Brain microvascular endothelial cell (primary cell): ENCODE measurements at places on chromosomes 4 and X.

DNA sequence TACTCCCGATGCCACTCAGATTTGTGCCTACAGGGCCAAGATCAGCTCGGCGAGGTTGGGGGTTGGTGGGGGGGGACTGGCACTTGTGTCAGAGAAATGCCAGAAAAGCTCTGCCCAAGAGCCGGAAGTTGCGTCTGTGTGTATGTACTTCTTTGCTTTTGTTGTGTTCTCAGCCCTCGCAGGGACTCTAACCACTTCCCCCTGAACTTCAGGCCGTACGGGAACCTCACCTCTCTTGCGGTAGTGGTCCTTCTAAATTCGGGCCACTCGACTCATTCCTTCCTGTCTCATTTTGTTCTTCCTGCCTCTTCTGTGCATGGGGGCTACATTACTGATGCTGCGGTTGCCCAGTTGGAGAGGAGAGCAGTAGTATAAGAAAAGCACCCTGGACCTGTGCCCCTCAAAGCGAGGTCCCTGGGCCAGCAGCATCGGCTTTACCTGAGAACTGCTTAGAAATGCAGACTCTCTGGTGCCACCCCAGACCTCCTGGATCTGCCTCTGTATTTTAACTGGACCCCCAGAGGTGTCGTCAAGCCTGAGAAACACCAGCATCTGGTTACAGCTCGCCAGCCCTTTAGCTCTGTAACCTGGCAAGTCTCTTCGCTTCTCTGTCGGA, 146.3 kb upstream of the RPS6KA3 start:
- DNase-seq, result no peak

- DNase-seq, result no peak
These were observed 424.3 kb downstream of the GRXCR1 start for GRCh38 chr4:43316813-43317212.

GRCh38 chrX:11416600-11416999, 123.4 kb downstream of the AMELX start:
- no peak for DNase-seq

DNA sequence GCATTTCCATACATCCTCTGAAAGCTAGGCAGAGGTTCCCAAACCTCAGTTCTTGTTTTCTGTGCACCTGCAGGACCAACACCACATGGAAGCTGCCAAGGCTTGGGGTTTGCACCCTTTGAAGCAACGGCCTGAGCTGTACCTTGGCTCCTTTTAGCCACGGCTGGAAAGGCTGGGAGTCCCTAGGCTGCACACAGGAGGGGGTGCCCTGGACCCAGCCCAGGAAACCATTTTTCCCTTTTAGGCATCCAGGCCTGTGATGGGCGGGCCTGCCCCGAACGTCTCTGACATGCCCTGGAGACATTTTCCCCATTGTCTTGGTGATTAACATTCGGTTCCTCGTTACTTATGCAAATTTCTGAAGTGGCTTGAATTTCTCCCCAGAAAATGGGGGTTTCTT, 17.4 kb upstream of the PCSK1N start:
- DNase-seq, result no peak

DNA sequence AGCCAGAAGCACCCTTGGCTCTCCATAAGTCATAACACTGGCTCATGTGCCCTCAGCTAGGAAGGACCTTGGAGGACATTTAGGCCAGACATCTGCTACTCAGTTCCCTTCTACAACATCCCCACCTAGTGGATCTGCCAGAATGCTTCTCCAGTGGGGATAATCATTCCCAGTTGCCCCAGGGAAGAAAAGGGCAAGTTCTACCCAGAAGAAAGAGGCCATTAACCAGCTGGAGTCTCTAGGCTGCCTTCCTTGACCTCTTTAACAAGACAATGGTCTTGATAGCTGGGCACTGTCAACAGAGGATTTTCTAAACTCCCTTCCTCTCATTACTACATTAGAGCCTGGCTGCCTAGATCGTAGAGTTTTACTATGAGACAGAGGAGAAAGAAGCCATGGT, 42.0 kb downstream of the LGI2 start:
- DNase-seq, result peak; percentile 33

DNA sequence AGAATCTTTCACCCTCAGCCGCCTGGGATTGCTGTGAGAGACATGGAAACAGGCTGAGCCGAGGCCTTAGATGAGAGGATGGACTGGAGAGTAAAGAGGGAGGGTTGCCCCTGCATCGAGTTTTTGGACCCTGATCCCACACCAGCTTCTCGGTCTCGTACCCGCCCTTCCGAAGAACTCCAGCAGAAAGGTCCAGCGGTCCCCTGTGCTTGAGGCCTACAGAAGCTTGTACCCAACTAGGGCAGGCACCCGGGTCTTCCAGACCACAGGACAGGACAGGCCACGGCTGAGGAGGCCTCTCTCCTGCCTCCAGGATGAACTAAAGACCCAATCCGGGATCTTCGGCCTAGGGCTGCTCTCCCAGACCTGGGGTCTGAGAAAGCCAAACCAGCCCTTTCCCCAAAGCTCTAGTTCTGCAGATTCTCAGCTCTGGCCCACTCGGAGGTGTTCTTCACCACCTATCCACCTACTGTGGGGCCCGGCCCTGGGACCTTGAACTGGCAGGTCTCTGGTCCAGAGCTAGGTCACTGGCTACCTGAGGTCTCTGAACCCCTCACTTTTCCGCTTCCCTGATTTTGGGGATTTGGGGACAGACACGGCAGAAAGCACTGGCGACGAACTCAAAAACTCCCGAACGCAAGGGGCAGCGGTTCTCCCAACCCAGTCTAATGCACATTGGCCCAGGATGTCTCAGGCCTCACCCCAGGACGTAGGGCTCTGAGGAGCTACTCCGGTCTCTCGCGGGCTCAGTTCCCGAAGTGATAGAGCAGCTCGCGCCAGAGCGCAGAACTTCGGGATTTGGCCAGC, 1.1 kb downstream of the NKX3-2 start:
- DNase-seq, result no peak

DNA sequence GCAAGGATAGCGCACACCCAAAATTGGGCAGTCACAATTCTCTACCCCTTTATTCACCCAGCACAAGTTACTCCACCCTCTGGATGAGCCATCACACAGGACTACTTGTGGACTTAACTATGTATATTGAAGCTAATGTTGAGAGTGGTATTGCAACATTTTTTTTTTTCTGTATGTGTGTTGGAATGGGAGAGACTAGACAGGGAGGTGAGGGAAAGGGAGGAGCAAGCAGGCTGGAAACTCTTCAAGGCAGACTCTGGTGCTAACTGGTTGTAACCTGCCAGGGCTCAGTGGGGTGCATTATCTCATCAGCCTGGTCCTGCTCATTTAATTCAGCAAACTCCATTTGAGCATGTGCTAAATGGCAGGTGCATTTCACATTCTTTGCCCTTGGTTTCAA, 18.4 kb upstream of the CWH43 start:
- no peak for DNase-seq

- no peak for DNase-seq
These were observed 8.7 kb downstream of the RHOH start for GRCh38 chr4:40205259-40206198.

GRCh38 chr4:28296239-28296638, 1435.6 kb downstream of the STIM2 start:
- DNase-seq, result no peak

DNA sequence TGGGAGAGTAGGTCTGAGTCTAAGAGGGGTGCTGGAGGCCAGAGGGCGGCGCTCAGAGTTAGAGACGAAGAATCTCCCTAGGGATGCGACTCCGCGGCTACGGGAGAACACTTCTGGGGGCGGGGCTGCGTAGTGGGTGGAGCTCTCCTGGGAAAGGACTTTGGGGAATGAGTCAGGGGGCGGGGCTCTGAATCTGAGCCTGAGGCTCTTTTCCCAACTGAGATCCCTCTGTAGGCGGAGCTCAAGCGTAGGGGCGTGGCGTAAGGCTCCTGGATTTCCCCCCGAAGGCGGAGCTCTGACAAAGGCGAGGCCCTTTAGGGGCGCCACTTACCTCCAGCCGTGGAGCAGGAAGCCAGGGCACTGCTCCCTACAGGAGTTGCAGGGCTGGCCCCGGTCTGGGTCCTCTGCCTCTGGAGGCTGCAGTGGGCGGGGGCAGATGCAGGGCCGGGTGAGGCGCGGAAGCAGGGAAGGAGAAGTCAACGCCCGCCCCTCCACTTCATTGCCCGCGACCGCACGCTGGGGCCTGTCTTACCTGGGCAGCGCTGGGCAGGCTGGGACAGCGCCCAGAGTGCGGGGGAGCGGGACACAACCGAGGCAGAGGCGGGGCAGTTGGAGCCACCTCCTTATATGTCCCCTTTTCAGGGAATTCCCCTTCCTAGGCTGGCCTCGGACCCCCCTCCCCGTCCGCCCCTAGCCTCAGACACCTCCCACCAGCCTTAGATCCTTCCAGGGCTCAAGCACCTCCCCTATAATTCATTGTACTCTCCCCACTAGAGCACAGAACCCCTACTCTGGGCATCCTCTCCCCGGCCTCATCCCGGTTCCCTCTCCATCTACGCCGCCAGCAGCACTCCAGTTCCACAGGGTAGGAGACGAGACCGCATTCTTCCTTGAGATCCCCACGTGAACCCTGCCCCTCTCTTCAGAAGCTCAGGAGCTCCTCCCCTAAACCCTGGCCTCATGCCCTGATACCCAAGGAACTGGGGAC, 1.6 kb downstream of the PRICKLE3 start:
- DNase-seq, result peak; percentile 83

DNA sequence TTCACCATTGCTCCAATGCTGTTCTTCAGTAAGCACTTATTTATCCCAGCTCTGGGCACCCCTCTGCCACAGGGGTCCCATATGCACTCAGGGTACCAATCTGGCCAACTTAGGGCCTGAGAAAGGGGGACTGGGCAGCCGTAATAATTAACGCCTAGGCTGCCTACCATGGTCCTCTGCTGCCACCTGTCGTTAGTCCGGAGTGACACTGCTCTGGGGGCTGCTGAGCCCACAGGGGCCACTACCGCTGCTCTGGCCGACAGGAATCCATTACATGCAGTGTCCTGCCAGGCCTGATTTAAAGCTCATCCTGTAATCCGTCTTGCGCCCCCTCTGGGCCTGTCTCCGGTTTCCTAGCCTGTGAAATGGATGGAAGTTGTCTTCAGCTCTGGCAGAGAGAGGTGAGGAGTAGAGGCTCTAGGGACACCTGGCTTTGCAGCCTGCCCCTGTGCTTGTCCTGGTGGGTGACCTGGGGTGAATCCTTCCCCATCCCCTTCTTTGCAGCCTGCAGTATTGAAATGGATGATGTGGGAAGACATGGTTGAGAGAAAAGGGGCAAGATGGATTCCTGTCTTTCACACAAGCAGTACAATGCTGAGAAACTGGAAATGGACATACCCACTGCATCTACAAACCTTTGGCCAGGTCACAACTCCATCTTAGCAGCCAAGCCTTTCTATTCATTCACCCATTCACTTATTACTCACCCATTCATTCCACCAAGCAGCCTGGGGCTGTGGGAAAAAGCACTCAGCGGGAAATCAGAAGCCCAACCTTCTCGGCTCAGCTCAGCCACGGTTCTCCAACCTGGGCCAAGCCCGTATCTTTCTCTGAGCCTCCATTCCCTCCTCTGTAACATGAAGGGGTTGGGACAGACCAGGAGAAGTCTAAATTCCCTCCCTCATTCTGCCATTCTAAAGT, 116.3 kb upstream of the NALF2 start:
- peak; percentile 14 for DNase-seq

- no peak for DNase-seq
These were observed 74.3 kb downstream of the TECRL start for GRCh38 chr4:64334964-64335363.

- no peak for DNase-seq
These were observed 48.4 kb downstream of the BCORL1 start for GRCh38 chrX:130030826-130031225.

DNA sequence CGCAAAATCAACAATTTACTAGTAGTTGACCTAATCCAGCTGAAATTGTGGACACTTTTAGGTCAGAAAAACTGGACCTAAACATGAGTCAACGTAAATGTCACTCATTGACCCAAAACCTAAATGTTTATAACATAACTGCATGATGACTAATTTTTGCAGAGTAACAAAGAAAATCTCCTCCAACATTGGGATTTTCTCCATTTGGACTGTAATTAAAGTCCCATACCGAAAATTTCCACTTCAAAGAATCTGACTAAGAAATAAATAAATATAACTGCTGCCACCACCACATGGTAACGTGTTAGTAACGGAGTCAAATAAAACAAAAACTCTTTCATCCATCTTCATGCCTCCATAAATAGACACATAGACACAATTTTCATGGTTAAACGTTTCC, 1.9 kb downstream of the ADGRA3 start:
- DNase-seq, result peak; percentile 13

DNA sequence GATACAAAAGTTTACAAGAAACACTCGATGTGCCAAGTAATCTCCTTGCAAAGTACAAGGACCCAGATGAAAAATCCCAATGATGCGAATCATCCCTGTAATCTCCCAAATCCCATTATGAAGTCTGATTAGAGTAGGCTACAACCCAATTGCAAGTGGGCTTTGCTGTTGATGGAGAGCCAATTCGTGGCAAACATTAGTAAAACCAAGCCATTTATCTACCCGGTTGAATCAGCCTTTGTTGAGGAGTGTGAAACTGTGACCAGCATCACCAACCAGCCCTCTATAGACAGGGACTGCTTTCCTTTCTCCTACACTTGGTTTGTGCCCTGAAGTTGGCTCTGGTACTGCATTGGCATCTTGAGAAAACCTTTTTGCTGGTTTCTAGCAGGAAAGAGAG, 1.2 kb upstream of the PRPS2 start:
- DNase-seq, result no peak

GRCh38 chr4:128725405-128726055, 84.0 kb upstream of the JADE1 start:
- no peak for DNase-seq

GRCh38 chrX:28847423-28847822, 260.2 kb downstream of the IL1RAPL1 start:
- peak; percentile 74 for DNase-seq

- DNase-seq, result no peak
These were observed 130.2 kb downstream of the ENOX2 start for GRCh38 chrX:130772776-130773143.

GRCh38 chrX:151974336-151975227, at the start of gene GABRE:
Gene GABRE, minus strand, starts transcription at chrX:151974676. Its CDS starts 51 bp downstream, at chrX:151974625.
- no peak for DNase-seq

DNA sequence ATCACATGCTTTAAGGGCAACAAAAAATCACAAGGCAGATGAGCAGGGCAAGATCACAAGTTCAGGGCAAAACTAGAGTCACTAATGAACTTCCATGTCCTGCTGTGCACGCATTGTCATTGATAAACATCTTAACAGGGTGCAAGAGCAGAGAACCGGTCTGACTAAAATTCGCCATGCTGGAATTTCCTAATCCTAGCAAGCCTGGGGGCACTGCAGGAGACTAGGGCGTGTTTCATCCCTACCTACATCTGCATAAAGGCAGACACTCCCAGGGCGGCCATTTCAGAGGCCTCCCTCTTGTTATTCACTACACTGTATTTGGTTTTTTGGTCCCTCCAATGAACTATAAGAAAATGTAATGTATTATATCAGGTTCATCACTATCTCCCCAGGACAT, 203.6 kb downstream of the ARHGEF9 start:
- DNase-seq, result no peak
